ENCODE measurements at places on chromosomes 3 and 15. TPM values are rescaled to one million over a fixed set of nuclear protein-coding genes. Genes with fewer than 3 reads are reported as not detected.
A peak's percentile ranks its signal among the peaks of the same experiment; 100 is the strongest.

Gene PLA1A
- total RNA-seq = 0.13 TPM

DNA sequence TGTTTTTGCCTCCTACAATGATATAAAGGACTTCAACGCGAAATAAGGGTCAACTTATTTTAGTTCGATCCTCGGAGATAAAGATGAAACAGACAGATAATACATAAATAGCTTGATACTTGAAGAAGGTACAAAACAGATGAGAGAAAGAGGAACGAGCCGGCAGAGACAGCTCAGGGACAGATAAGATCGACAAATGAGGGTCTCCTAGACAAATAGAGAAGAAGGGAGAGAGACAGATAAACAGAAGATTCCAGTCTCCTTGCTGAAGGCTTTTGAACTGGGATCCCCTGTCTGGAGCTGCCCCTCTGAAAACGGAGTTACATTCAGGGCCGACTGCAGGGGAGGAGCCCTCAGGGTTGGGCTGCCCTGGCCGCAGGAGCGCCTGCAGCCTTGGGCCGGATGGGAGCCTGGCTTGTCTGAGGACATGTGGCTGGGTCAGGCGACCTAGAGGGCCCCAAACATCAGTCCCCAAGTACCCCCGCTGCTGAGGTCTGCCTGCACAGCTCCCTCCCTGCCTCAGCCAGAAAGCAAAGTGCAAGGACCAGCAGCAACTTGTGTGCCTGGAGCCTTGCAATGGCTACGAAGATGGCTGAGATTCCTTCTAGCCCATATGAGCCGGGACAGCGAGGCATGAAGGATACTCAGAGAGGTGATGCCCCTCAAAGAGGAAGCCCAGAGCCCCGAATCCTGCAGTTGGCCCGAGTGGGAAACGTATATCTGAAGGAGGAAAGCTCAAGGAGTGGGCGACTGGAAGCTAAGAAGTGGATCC lies 926 bp upstream of the SKOR1 start:
- DNase-seq = no peak

GRCh38 chr3:56321892-56322291 lies 146.4 kb downstream of the ERC2 start:
- no peak for DNase-seq

DNA sequence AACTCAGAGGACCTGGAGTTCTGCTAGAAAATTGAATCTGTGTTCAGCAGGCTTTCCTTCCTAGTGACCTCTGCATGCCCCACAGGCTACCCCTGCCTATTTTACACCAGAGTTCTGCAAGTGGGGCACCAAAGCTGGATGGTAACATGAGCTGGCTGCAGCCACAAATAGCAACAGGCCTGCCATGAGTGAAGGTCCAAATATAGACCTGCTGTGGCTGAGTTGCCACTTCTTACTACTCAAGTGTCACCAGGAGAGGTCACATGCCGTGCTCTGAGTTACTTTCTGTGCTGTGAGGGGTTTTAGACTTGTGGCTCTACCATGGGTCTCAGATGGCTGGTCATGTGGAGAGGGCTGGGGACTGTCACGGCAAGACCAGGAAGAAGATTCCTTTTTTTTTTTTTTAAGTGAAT lies at the start of gene FSD2:
Gene FSD2, minus strand, starts transcription at position 76 of the 413 bp plus-strand sequence. CDS start 18,679 bp downstream, outside the sequence.
- DNase-seq = peak; percentile 41

- peak; percentile 72 for DNase-seq
Measured at GRCh38 chr3:133531981-133532380, 41.5 kb upstream of the CDV3 start.

Measured in LHCN-M2 (cell line).